ENCODE measurements at places on chromosomes 13 and 19.

DNA sequence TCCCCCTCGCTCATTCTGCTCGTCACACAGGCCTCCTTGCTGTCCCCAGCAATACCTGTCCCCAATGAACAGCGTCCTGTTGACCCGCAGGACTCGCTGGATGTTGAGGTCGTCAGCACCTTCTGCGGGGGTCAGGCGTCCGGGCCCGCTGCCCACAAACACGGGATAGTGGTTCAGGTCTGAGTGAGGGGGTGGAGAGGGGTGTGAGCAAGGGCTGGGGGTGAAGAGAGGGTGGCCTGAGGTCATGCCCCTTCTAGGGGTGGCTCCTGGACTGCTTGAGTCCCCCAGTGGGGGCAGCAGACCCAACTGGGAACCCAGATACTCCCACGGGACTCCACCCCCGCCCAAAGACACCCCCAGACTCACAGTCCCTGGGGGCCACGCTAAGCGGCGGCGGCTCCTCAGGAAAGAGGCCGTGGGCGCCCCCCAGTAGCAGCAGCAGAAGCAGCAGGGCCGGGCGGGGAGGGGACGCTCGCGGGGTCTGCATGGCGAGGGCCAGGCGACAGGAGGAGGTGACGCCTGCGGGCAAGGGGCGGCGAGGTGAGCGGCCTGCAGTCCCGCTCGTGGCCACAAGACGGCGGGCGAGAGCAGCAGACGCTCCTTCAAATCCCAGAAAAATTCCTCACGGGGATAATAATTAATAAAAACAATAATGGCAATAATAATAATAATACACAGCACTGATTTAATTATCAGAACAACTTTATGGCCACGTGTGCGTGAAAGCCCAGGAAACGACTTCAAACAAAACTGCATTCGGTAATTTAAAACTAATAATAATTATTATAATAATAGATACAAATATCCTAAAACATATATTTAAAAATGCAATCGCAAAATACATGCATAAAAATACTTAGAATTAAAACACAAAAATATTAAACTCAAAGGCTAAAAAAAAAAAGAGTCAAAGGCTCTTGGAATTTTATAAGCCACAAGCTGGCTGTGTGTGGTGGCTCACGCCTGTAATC, 1.2 kb downstream of the SEMA6B start:
- no peak for DNase-seq

GRCh38 chr19:48953141-48953540, 1.5 kb upstream of the BAX start:
- DNase-seq = no peak

- no peak for DNase-seq
Observed at GRCh38 chr19:2226840-2227360, 9.2 kb downstream of the PLEKHJ1 start.

DNA sequence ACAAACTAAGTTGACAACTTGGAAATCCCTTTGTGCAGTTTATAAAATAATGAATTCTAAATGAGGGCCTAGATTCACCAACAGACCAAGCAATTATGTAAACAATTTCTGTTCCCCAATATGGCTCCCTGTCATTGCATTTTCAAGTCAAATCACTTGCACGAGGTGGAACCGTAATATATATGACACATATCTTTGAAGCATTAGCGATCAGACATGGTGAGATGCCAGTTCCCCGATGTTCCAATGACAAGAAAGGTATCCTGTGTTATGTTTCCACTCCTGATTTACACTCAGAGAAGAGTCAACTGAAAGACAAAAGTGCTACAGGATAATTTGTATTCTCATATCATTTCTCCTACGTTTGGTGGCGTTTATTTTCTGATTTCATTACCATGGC, 108.5 kb upstream of the TDRD3 start:
- DNase-seq = no peak

DNA sequence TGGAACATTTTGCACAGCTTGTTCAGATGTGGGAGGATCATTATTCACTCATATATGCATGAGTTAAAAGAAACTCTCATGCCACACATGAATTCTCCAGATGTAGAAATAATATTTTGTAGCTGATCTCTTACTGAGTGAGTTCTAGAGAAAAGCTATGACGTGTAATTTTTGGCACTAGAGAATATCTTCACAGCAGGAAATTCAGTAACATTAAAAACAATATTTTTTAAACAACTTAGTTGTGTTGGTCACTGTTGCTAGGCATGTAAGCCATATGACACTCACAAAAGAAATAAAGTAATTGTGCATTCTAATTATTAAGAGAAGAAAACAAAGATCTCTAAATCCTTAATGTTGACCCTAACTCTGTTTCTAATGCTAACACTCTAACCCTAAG, 371.4 kb upstream of the SLC10A2 start:
- DNase-seq = no peak

DNA sequence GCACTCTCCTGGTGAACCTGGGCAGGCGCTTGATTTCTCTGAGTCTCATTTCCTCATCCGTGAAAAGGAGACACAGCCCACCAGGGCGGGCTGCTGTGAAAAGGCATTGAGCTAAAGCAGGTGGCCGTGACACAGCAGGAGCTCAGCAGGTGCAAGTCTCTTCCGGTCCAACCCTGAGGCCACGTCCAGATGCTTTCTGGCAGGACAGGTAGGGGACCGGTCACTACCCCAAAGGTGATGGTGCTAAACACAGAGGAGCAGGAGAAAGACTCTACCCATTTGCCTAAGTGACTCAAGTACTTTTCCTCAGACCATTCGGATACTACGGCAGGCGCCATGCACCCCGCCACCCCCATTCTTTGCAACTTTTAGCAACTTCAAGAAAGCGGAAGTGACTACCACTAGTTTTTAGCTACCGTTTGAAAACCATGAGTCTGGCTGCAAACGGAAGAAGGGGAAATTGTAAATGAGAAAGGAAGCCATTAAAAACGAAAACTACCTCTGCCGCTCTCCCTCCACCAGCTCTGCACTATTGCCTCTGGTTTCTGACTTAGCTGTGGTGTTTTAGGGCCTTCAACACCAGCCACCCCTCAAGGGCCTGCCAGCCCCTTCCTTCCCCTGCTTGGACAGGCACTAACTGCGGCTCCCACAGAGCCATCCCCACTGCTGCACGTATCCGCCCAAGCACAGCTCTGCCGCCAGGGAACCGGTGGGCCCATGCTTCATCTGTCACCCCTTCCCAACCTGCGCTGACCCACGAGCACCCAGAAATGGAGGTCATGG, 4.8 kb downstream of the PPP6R1 start:
- DNase-seq = peak; percentile 90

DNA sequence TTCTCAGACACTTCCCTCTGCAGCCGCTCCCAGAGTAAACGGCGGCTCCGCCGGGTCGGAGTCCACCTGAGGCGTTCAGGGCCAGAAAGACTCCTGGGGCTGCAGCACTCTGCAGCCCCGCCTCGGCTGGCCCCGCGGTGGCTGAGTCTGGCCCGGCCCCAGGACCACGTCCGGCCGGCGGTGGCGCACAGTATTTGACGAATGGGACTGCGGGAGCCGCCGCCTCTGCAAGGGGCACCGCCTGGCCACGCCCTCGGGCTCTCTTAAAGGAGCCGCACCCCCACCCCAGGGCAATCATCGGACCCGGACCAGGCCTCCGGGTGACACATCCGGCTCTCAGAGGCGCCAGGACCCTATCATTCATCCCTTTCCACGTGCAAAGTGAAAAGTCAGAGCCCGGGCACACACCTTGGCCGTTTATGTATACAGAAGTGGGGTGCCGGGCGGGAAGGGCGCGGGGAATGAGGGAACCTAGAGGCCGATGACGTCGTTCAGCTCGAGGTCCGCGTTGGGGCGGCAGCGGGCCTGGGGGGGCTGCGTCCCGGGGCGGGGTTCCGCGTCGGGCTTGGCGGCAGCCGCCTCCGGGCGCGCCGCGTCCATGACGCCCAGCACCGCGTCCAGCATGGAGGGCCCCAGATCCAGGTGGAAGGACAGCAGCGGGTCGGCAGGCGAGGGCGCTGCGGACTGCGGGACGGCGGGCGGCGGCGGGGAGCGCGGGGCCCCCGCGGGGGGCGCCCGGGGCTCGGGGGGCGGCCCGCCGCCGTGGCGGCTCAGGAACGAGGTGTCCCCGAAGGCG, 1.2 kb upstream of the LENG9 start:
- peak; percentile 95 for DNase-seq

- DNase-seq = no peak
Observed at GRCh38 chr19:45355402-45355801, 14.9 kb downstream of the KLC3 start.

DNA sequence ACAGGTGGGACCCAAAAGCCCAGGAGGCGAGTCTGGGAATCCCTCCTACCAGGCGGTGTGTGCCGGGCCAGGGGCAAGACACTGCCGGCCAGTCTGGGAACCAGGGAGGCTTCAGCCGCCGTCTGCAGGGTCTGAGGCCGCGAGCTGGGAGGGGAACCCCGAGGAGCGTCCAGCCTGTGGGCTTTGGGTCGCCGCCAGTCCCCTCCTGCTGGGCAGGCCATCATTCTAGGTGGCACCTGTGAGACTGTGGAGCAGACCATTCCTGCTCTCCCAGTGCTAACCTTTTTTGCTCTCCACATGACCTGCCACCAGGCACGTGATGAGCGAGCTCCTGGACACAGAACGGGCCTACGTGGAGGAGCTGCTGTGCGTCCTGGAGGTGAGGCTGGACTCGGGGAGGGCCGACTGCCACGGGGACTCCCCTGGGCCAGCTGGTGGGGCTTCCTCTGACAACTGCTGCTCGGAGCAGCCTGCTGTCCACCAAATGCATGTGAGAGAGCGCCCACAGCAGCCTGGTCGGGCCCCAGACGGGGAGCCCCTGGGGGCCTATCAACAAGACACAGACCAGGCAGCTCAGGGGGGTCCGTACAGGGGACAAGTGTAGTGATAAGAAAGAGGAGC, 24.6 kb upstream of the F7 start:
- no peak for DNase-seq

DNA sequence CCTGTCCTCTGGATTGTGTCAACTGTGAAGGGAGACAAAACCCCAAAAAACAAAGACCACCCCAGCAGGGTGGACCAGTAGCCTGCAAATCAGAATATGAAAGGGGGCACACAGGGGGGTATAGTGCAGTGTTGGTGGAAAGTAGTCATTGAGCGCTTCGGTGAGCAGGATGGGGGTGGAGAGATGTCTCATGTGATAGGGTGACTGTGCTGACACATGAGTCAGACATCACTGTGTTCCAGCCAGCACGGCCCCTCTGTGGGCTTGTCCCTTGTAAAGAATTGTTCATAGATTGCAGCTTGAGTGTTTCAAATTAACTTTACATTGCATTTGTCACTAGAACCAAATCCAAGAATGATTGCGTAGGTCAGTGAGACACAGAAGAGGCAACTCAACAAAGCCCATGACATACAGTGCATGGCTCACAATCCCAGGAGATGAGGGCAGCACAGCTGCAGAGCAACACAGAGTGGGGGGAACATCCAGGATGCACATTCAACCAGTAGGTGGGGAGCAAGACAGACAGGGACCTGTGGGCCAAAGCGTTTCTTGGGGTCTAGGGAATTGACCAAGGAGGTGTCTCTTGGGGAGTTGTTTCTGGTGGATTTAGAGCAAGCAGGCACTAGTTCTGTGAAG, 7.5 kb downstream of the ZNF440 start:
- DNase-seq = no peak

- peak; percentile 75 for DNase-seq
Observed at GRCh38 chr19:19866611-19867248, 1.0 kb downstream of the ZNF253 start.

- DNase-seq = no peak
Observed at GRCh38 chr19:8361921-8362793, 1.8 kb upstream of the ANGPTL4 start.

DNA sequence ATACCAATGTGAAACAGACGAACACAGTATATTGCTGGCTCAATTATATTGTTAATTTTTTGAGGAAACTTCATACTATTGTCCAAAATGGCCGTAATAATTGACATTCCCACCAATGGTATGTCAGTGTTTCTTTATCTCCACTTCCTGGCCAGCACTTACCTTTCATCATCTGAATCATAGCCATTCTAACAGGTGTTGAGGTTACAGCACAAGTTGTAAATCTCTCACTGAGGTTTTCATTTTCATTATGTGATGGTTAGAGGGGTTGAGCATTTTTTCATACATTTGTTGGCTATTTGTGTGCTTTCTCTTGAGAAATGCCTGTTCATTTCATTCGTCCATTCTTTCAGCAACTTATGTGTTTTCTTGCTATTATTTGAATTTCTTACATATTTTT, 824.0 kb downstream of the UQCRFS1 start:
- peak; percentile 21 for DNase-seq

GRCh38 chr13:22286338-22286737, 615.5 kb downstream of the FGF9 start:
- DNase-seq = no peak

DNA sequence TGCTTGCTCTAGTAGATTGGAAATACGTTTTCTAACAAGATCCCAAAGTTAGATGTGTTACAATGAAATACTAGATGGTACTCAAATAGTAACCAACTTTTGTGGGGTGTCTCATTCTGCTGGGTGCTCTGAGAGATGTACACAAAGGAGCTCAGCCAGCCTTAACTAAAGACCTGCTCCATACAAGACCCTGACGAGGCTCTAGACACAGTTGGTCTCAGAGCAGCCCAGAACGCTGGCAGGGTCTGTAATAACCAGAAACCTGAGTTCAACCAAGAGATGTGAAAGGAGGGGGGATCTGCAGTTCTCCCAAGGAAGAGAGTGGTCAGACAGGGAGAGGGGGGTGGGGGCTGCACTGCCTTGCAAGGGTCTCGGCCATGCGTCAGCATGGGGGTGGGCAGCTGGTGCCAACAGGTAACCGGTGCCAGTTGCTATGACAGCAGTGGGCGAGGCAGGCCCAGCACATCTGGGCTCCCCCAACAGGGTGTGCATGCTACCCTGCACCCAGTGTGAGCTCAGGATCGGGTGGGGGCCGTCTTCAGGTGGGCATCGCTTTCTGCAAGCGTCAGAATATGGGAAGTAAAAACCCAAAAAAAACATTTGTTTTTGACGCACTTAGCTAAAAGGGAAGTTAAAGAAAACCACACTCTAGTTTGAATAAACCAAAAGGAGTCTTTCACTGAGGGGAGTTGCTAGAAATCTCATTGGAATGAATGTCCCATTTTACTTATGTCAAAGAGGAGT, 68.0 kb upstream of the GPR183 start:
- DNase-seq = peak; percentile 60

- DNase-seq = no peak
Observed at GRCh38 chr13:114106991-114107685, 25.3 kb downstream of the RASA3 start.

- no peak for DNase-seq
Observed at GRCh38 chr13:100409132-100409531, 179.5 kb downstream of the GGACT start.

- DNase-seq = no peak
Observed at GRCh38 chr19:4277191-4277696, 1.8 kb upstream of the SHD start.
